Central memory CD4-positive, alpha-beta T cell (primary cell): ENCODE measurements at places on chromosomes 4 and X.
A peak's percentile ranks its signal among the peaks of the same experiment; 100 is the strongest.

DNA sequence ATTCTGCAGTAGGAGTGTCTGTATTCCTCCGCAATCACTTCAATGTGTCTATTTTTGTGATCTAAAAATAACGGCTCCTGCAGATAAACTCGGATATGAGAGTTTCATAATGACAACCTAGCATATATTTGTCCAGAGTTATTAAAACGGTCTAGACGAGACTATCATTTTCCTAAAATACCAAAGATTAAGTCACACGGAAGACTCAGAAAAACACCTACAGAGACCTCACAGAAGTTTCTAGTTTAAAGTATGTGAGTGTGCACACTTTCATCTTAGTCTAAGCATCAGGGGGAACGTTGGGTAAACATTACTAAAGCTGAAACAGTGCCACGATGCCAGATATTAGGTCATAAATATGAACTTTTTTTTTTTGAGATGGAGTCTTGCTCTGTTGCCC is 156.9 kb downstream of the AFAP1 start:
- DNase-seq: no peak

DNA sequence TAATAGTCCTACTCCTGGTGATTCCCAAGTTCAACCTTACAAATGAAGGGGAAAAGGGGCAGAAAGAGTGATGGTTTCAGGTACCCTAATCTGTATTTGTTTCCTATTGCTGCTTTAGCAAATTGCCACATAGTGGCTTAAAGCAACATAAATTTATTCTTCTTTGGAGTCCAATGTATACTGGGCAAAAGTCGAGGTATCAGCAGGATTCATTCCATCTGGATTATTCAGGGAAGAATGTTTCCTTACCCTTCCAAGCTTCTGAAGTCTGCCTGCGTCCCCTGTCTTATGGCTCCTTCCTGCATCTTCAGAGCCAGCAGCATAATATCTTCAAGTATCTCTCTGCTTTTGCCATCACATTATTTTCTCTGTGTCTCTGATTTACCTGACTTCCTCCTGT is 10.3 kb upstream of the BST1 start:
- DNase-seq: no peak

DNA sequence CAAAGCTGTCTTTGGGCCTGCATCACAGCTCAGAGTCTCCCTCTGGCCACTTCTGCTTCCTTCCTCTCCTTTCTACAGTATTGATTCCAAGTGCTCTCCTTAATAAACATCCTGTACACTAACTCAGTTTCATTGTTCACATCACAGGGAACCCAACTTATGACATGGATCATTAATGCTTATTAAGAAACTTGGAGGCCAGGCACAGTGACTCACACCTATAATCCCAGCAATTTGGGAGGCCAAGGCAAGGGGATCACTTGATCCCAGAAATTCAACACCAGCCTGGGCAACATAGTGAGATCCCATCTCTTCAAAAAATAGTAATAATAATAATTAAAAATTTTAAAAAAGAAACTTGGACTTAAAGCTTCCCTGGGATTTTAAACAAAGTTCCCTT is 89.2 kb upstream of the EFHC2 start:
- no peak for DNase-seq

DNA sequence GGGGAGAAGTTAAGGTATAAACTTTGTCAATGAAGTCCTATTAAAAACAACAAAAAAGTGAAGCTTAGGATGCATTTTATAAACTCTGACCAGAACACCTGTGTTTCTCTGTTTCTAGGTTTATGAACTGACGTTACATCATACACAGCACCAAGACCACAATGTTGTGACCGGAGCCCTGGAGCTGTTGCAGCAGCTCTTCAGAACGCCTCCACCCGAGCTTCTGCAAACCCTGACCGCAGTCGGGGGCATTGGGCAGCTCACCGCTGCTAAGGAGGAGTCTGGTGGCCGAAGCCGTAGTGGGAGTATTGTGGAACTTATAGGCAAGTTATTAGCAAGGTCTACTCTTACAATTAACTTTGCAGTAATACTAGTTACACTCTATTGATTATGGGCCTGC is 46.6 kb downstream of the HTT start:
- DNase-seq: no peak

GRCh38 chr4:55321707-55322264 is 24.3 kb upstream of the SRD5A3 start:
- DNase-seq: no peak

DNA sequence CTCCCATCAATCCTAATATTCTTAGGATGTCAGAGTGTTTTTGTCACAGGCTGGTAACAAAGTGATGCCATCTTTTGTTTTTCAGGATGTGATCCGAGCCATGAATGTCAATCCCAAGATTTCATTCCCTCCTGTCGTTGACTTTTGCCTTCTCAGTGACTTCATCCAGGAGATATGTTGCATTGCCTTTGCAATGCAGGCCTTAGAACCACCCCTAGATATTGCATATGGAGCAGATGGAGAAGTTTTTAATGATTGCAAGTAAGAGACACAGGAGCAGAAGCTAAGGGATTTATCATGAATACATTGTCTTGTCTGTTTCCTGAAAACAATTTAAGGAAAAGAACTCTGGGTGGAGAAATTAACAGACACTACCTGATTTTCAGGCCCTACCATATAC is 28.6 kb downstream of the SPATA18 start:
- DNase-seq: no peak

DNA sequence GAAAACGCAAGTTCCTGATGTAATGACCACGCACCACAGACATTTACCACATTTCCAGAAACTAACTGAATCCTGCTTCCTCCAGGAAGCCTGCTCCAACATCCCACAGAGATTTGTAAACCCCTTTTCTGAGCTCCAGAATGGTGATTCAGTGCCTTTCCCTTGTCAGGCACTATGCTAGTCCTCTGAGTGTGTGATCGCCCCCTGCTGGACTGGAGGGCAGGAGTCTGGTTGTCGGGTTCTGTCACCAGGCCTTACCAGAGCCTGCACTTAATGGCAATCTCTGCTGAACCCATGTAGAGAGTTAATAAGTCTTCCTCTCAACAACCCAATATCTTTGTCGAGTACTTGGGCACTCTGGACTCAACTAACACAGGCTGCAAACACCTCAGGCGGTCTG is 14.5 kb upstream of the KDM5C start:
- DNase-seq: peak; percentile 8

GRCh38 chr4:112515198-112516065 is 548 bp downstream of the NEUROG2 start:
- DNase-seq: peak; percentile 50

DNA sequence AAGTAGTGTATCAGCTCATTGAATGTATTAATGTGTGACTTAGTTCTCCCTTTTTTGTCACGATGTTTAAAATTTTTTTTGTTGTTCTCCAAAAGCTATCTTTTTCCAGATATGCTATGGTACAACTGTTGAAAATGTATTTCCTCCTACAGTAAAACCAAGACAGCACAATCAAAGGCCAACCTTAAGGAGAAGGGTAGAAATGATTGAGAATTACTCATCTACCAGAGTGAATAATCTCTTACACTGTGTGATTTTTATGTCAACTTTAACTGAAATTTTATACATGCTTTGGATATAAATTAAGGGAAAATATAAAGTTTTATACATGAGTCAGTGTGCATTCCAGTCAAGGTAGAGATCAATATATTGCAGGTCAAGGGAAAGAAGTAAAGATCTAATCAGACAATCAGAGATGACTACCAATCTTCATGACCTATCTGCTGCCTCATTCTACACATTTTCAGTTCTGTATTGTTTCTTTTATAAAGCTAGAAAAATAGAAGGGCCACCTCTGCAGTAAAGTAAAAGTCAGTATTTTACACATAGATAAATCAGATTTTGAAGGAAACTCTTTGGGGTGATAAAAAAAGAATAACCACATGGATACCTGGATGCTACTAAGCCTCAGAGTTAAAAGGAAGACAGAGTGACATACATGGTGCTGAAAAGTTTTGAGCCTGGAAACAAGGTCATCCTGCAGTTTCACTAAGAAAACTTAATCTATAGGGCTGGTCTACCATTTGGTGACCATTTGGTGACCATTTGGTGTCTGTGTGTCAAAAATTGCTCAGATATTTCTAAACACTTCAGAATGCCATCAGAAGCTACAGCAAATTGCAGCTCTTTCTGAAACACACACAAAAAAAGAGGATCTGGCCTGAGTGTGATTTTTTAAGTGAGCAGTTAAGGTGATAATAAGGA is 1.6 kb downstream of the FAM13A start:
- no peak for DNase-seq

DNA sequence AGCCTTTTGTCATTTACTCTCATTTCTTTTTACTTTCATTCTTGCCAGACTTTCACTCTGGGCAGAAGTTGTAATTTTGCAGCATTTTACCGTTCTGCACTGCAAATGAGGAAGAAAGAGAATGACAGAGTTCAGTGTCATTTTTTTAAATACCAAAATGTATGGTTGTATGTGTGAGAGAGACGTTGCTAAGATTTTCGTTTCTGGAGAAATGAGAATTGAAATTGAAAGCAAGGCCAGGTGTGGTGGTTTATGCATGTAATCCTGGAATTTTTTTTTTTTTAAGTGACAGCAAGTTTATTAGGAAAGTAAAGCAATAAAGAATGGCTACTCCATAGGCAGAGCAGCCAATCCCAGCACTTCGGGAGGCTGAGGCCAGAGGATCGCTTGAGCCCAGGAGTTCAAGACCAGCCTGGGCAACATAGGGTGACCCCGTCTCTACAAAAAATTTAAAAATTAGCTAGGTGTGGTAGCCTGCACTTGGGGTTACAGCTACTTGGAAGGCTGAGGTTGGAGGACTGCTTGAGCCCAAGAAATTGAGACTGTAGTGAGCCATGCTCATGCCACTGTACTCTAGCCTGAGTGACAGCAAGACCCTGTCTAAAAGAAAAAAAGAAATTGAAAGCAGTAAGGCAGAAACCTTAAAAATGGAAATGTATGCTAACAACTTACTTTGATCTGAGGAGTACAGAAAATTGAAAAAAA is 12.9 kb downstream of the DCK start:
- DNase-seq: no peak

DNA sequence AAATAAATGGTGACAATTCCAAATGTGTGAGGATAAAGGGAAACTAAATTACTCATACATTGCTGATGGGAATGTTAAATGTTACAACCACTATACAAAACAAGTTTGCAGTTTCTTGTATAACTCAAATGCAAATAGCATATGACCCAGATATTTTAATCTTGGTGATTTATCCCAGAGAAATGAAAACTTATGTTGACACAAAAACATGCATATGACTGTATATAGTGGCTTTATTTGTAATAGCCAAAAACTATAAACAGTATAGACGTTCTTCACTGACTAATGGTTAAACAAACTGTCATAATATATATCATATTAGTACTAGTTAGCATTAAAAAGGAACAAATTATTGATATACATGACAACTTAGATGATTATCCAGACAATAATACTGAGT is 619.2 kb downstream of the PDHA2 start:
- no peak for DNase-seq

DNA sequence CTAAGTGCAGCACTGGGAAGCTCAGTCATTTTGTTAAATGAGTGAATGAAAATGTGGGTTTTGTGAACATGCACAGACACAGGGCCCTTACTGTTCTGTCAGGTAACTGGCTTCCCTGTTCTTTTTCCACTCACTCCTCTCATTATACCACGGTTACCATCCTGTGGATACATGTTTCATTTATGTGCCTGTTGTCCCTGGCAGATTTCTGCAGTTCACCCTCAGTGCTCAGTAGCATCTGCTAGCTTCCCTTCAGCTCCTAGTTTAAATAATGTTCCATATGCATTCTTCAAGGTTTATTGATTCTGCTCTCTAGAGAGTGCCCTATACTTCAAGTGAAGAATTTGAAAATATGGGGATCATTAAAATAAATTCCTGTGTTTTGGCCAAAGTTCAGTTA is 1634.3 kb upstream of the ADGRL3 start:
- DNase-seq: no peak

DNA sequence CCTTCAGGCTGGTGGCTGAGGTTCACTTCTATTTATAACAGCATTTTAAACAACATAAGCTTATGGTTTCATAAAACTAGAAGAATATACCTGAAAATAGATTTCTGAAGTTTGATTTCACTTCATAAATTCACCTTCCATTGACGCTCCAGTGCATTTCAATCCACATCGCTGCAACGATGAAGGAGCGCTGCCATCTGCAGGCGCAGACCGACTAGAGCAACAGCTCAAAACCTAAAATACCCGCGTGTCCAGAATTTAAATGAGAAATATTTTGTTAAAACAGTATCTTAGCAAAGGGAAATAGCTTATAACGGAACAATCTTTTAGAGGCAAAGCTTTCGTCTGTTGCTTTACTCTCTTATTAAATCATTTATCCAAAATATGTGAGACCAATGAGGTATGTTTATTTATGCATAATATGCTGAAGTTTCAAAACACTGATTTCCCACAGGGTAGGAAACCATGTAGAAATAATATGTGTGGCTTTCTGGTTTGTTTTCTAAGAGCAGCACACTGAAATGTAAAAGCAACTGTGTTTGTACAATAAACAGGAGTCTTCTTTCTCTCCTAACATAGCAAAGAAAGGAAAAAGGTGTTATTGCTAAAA is 816.4 kb upstream of the FRG1 start:
- DNase-seq: no peak

- DNase-seq: no peak
Observed at GRCh38 chr4:89492581-89493071, 185.0 kb upstream of the GPRIN3 start.

- no peak for DNase-seq
Observed at GRCh38 chrX:18652636-18653035, 19.3 kb downstream of the RS1 start.

DNA sequence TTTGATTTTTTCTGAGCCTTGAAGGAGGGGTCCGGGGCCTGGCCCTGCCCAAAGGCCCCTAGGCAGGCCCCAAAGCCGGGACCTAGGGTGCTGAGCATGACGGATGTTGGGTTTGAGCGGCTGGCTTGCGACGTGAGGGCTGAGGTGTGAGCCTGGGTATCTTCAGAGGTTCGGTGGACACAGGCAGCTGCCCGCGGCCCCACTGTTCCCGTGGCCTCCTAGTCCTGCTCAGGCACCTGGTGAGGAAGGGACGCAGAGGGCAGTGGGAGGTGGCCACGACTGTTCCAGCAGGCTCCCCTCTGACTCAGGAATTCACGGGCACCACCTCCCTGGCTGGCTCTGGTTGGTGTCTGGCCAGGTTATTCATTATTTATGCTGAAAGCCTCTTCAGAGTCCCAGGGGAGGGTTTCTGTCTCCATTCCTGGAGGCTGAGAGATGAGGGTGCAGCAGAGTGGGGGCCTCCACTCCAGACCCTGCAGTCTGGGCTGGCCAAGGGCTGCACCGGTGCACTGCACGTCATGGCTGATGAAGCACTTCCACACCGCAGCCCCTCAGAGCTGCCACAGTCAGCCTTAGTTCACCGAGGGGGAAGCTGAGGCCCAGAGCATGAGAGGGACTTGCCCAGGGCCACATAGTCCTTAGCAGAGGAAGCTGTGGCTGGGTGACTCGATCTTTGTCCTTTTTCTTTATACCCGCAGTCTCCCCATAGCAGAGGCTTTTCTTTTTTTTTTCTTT is 2.2 kb downstream of the MSANTD1 start:
- DNase-seq: no peak

GRCh38 chrX:119991005-119991787 is 47.6 kb upstream of the NKAP start:
- no peak for DNase-seq

- DNase-seq: no peak
Observed at GRCh38 chrX:28586286-28586685, 960 bp upstream of the IL1RAPL1 start.

- DNase-seq: no peak
Observed at GRCh38 chr4:38091636-38092035, 131.4 kb downstream of the PTTG2 start.
